ENCODE measurements at places on chromosomes 13 and 19. TPM values are rescaled to one million over a fixed set of nuclear protein-coding genes. Genes with fewer than 3 reads are reported as not detected.

KLK2 gene
- not detected for total RNA-seq

ZNF181 gene
- 10.9 TPM for total RNA-seq

HIF3A gene
- not detected for total RNA-seq

CEACAM4 gene
- not detected for total RNA-seq

LILRB1 gene
- not detected for total RNA-seq

PRR22 gene
- total RNA-seq = 2.5 TPM

ZFP14 gene
- 2.5 TPM for total RNA-seq

LSM4 gene
- total RNA-seq = 224 TPM

SMAD9 gene
- total RNA-seq = 0.19 TPM

ATP4A gene
- not detected for total RNA-seq

C13orf42 gene
- not detected for total RNA-seq

ZNF253 gene
- not detected for total RNA-seq

KLK5 gene
- not detected for total RNA-seq
